ENCODE measurements at places on chromosomes 5 and 9.

GRCh38 chr5:134758504-134759341 lies at the start of gene DDX46:
Gene DDX46, plus strand, starts transcription at chr5:134758779. Its CDS starts 160 bp downstream, at chr5:134758939.
- peak; percentile 72 for DNase-seq

DNA sequence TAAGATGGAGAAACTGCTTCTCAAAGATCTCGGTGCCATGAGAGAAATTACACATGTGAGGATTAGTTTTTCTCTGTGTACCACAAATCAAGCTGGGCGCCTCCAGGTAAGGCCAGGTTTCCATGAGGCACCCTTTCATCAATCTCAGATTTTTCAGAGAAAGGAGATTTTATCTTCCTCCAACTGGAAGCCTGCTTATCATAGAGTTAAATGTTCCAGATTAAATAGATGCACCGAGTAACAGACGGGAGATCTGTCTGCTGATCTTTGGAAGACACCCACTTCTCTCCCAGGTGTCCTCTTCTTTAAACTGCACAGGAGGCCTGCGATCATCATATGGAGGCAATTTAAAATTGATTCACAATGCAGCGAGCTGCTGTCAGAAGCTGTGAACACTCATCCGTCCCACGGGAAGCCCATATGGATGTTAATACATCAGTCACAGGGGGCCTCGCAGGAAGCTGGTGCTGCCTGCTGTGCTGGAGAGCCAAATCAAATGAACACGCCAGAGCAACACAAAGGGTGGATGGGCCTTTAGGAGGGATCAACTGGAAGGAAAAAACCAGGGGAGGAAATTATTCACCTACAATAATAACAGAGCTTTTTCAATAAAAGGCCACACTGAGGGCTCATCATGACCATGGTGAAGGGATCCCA lies 93.3 kb downstream of the TLE1 start:
- no peak for DNase-seq

GRCh38 chr5:106174903-106175302 lies 1495.8 kb downstream of the EFNA5 start:
- no peak for DNase-seq

GRCh38 chr5:15116996-15117395 lies 245.4 kb upstream of the ANKH start:
- no peak for DNase-seq

GRCh38 chr5:134371834-134372340 lies 518 bp downstream of the UBE2B start:
- no peak for DNase-seq

DNA sequence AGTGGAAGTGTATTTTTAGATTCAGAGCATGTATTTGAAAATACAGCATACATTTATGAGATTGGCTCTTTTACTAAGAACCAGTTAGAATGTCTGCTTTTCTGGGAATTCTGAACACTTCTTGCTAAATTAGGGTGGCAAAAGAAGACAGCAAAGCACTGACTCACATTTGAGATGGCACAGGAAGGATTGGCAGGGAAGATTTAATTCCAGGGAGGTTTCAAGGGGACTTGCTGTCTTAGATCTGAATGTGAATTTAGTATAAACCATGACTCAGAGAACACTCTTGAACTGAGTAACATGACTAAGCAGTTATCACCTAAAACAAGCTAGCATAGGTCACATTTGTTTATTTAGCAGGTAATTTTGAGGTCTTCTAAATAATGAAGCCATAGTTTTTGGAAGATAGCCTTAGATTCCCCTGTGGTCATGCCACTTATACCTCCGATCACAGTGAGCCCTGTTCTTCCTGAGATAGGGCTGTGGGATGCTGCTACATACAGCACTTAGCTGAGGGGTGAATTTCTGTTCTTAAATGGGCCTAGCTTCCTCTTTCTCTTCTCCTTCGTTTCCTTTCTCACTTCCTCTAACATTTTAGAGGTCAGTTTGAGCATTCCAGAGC lies 173.8 kb downstream of the PCSK1 start:
- DNase-seq, result no peak

DNA sequence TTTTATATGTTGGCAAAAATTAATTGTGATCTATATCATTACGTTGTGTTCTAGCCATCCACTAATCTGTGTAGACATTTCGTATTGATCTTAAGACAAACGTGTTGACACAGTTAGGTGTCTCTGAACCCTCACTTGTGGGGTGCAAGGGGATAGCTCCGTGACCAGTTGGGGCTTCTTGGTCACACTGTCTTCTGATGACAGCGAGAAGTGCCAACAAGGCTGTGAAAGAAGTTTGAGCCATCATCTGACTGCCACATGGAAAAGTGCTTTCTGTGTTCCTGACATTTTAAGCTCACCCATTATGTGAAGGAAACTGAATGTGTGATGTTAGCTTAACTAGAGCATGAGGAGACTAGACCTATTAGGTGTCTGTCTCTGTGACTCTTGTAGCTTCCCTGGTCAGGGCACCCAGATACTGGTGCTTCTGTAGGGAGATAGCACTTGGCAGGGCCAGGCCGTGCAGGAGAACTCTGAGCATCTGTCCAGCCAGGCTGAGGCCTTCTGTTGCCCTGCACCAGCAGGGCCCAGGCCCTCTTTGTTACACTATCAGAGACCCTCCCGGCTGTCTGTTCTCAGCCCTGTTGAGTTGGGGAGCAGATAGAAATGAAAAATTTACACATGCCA lies 52.8 kb upstream of the PHF2 start:
- no peak for DNase-seq

- DNase-seq, result no peak
Measured at GRCh38 chr9:109242741-109243140, 75.7 kb upstream of the FRRS1L start.

DNA sequence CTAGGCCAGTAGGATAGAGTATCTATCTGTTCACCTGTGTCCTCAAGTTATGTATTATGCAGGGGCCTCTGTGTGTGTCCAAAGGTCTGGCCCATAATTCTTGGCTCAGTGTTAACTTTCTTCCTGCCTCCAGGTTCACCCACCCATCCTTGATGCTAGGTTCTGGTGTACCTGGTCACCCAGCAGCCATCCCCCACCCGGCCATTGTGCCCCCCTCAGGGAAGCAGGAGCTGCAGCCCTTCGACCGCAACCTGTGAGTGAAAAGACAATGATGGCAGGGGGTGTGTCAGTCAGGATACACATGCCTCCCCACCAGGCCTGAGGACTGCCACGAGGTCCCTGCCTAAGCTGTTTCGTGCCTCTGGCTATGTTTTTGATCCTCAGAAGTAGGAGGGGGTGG lies 27.6 kb downstream of the TCF7 start:
- no peak for DNase-seq

DNA sequence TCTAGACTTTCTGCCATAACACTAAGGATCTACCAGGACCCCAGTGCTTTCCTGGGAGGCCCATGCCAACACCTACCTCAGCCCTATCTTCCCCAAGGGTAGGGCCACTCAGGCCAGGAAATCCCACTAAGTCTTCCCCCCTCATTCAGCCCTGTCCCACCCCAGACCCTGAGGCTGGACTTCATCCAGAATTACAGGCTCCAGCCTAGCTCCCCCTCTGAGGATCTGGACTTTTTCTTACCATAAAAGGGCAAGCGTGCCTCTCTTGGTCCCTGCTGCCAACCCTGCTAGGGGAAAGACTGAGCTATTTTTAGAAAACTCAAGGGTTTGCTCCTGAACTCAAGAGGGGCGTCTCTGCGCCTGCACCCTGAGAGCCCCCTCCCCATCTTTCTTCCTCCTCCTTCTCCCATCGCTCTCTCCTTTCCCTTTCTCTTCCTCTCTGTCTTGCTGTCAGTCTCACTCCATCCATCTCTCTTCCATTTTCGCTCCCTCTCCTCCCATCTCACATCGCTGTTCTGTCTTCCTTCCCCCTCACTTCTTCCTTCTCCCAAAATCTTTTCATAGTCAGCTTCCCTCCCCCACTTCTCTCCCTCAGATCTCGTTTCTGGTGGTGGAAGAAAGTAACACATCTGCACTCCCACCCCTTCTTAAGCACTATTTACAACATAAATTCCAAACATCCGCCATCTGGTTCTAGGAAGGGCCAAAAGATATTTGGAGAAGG lies 38.1 kb upstream of the IL17B start:
- no peak for DNase-seq

DNA sequence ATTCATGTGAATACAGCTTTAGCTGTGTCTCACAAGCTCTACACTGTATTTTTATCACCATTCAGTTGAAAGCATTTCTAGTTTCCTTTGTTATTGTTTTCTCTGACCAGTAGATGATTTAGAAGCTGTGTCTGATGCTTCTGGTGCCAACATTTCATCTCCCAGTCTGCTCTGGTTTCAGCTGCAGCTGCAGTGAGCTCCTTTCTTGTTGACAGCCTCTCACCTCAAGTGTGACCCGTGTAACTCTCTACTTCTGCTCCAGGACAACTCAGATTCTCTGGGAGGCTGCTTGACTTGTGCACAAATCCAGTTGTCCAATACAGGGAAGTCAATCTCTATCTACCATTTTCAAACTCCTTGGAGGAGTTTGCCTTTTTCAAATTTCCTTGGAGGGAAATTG lies 504.8 kb downstream of the DIRAS2 start:
- no peak for DNase-seq

GRCh38 chr5:107217721-107218130 lies 453.0 kb downstream of the EFNA5 start:
- no peak for DNase-seq

- DNase-seq, result peak; percentile 81
Measured at GRCh38 chr5:79857714-79858409, 133.2 kb downstream of the MTX3 start.

DNA sequence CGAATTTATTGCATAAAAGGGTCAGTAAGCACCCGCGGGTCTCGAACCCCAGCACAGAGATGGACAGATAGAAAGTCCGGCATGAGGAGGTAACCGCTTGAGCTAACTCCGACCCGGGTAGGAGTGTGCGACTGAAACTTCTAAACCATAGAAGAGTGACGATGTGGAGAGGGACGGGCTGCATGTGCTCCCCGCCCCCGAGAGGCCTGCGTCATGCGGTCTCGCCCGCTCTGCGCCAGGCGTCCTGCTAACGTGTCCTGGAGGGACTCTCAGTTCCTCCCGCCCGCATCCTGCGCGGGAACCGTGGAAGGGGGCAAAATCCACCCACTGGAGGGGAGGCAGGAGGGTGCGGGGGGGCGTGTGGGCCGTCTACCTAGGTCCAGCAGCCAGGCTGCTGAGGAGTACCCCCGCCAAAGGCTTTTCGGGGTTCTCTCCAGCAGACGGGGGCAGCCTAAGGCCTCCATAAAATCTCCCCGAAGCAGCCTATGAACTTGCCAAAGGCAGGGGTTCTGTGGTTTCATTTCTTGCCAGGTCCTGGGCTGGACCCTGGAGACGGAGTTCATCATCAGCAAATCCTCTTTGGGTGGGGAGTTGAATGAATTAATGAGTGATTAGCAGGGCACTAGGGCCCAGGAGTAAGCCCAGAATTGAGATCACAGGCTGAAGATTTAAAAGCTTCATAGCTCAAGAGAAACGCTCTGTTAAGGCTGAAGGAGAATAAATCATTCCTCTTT lies 51.9 kb downstream of the TGFBI start:
- no peak for DNase-seq

GRCh38 chr9:127149463-127150390 lies 27.3 kb upstream of the ANGPTL2 start:
- no peak for DNase-seq

- no peak for DNase-seq
Measured at GRCh38 chr9:34963552-34963951, 5.5 kb downstream of the PHF24 start.

GRCh38 chr9:127783111-127784008 lies 2.5 kb upstream of the CDK9 start:
- peak; percentile 39 for DNase-seq

DNA sequence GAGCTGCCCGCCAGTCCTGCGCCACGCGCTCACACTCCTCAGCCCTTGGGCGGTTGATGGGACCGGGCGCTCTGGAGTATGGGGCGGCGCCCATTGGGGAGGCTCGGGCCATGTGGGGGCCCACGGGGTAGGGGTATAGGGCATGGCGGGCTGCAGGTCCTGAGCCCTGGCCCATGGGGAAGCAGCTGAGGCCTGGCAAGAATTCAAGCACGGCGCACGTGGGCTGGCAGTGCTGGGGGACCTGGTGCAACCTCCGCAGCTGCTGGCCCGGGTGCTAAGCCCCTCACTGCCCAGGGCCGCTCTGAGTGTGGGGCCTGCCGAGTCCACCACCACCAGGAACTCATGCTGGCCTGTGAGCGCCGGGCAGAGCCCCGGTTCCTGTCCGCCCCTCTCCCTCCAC lies 229.6 kb upstream of the ZNF608 start:
- no peak for DNase-seq

DNA sequence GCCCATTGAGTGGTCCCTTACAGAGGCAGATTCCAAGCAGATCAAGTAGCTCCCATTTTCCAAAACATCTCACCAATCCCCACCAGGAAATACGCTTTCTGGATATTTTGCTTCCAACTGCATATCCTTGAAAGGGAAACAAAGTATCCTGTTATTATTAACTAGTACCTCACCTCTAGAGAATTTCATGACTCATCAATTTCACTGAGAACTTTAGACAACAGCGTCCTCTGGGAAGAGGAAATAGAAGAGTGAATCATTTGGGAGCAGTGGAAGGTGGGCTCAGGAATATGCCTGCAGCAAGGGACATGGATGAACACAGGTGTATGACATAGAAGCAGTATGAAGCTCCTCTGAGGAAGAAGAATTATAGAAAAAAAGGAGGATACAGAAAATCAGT lies 186.7 kb downstream of the MARCHF11 start:
- no peak for DNase-seq

DNA sequence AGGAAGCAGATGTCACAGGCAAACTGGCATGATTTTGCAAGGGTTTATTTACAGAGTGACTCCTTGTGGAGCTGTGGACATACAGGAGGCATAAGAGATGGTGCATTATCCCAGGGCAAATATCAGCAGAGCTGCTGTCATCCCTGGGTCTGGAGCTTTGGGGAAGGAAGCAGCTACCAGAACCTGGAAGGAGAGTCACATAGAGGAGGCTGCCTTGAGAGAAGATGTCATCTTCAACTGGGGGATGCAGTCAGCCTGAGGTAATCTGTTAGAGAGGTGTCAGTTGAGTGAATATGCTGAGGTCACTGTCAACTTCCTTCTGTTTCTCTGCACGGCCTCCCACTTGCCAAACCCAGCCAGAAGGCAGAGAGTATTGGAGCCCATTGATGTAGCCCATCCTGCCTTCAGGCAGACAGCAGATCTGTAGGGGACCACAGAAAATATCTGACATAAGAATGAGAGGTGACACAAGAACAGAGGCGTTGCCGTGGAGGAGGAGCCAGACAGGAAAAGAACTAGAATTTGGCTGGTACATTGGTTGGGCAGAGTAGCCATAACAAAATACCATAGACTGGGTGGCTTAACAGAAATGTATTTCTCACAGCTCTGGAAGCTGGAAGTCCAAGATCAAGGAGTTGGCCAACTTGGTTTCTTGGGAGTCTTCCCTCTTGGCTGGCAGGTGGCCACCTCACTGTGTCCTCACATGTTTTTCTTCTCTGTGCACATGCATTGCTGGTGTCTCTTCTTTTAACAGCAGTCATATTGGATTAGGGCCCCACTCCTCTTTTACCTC lies 102.8 kb downstream of the SNX18 start:
- DNase-seq, result no peak

DNA sequence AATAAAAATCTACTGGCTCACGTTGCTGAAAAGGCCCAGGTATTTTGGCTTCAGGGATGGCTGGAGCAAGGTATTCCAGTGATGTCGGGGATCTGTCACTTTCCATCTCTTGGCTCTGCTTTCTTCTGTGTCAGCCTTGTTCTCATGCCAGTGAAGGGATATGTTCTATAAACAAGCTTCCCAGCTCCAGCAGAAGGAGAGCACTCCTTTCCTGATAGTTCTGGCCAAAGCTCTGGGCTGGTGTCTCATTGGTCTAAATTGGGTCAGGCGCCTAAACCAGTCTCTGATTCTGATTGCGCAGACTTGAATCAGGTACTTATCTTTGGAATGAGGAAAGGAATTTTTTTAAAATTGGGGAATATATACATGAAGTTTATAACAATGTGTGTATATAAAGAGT lies 5.1 kb downstream of the SNX30 start:
- DNase-seq, result no peak
